ENCODE measurements at places on chromosomes 2 and 18.

DNA sequence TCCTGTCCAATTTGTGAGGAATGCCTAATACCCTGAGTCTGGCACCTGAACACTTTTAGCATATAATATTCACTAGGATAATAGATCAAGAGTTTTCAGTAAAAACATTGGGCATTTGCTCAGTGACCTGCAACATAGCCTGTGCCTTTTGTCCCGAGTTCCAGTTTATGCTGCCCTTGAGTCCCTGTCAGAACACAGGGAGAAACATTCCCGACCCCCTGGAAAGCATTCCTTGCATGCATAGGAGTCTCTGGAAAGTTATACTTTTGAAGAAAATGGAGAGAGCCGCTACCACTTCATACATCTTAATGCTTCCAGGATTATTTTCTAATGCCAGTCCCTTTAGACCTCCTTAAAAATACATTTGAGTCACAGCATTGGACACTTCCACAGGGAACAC, 107.3 kb downstream of the PLCL1 start:
- no peak for DNase-seq

DNA sequence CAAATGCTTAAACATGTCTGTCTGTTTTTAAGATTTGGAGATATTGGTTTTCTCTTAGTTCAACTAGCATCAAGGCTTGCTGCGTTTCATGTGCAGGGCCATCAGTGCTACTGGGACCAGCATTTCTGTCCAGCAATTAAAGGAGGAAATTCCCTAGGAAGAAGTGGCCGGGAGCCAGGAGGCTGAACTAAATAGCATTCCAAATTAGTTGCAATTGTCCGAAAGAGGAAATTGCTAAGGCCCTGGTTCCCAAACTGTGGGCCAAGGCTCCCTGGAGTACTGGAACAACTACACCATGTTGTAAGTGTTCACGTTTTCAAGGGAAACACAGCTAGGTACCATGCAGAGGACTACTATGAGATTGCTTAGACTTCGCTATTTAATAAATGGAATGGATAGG, 257.9 kb downstream of the PTPRM start:
- DNase-seq = no peak

DNA sequence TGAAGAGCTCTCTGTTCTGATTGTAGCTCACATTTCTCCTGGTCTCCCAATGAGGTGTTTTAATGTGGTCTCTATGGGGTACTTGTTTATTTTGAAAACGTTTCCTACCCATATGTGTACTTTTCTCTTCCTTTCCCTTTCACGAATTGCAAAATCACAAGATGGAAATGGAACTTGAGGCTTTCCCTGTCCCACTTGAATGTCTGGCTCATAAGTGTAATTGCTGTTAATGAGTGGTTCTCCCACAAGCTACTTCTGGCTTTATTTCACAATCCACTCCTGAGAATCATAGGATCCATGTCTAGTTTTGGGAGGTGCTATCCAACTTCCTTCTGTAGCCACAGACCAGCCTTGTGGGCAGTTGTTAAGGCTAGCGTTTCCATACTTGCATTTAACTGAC, 81.1 kb upstream of the CAVIN2 start:
- no peak for DNase-seq

GRCh38 chr2:120765678-120766469, 30.2 kb downstream of the GLI2 start:
- DNase-seq = no peak

GRCh38 chr2:83071352-83071751, 1387.7 kb downstream of the SUCLG1 start:
- DNase-seq = no peak

- DNase-seq = no peak
Observed at GRCh38 chr2:44805401-44806235, 135.9 kb upstream of the SIX3 start.

GRCh38 chr2:10947005-10947440, 35.3 kb downstream of the KCNF1 start:
- no peak for DNase-seq

GRCh38 chr18:27735117-27735516, 441.8 kb downstream of the CDH2 start:
- DNase-seq = no peak

- DNase-seq = no peak
Observed at GRCh38 chr2:219182331-219183150, 4.5 kb downstream of the RETREG2 start.

DNA sequence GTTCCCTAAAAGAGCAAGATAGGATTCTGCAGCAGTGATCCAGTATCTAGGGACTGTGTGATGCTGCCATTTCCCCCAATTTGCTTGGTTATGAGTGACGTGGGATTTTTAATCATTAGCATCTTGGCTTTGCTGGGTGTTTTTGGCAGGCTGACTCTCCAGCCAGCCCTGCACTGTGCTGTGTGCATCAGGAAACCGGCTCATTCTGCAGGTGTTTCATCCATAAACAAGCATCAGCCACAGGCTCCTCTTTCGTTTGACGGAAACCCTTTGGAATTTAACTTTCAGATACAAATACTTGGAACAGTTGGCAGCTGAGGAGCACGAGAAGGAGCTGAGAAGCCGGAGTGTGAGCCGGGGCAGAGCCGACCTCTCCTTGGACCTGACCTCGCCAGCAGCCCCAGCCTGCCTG, 135.9 kb downstream of the TPGS2 start:
- DNase-seq = no peak
